LNCaP clone FGC (cell line): ENCODE measurements at places on chromosomes 11 and 22.
A peak's percentile ranks its signal among the peaks of the same experiment; 100 is the strongest.

GRCh38 chr22:19117111-19117512 lies 5.1 kb downstream of the DGCR2 start:
- no peak for DNase-seq

GRCh38 chr22:24434471-24435322 lies 7.3 kb downstream of the ADORA2A start:
- no peak for DNase-seq

- no peak for DNase-seq
Observed at GRCh38 chr11:4454021-4454420, 4.9 kb downstream of the OR52K2 start.

DNA sequence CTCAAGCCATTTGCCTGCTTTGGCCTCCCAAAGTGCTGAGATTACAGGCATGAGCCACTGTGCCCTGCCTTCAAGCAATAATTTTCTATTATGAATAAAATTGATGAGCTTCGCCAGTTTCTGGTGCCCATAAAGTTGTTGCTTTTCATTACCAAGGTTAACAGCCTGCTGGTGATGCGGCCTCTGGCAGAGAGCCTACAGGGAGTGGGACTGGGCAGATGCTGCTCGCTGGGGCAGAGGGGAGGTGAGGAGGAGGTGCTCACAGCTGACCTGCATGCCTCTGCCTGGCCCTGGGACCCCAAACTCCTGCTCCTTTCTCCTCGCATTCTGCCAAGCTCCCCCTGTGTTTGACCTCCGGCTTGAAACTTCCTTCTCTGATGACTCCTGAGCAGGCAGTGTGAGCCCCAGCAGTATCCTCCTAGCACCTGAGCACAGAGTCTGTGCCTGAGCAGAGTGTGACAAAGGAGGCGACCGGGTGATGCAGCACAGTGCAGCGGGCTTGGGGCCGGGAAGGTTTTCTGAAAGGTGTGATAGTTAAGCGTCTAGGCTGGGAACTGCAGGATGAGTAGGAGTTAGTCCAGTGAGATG lies 56.1 kb upstream of the B3GAT1 start:
- DNase-seq, result no peak

GRCh38 chr11:114162719-114163123 lies 103.2 kb downstream of the ZBTB16 start:
- DNase-seq, result peak; percentile 100

- no peak for DNase-seq
Observed at GRCh38 chr11:70587075-70587389, 188.7 kb downstream of the CTTN start.

DNA sequence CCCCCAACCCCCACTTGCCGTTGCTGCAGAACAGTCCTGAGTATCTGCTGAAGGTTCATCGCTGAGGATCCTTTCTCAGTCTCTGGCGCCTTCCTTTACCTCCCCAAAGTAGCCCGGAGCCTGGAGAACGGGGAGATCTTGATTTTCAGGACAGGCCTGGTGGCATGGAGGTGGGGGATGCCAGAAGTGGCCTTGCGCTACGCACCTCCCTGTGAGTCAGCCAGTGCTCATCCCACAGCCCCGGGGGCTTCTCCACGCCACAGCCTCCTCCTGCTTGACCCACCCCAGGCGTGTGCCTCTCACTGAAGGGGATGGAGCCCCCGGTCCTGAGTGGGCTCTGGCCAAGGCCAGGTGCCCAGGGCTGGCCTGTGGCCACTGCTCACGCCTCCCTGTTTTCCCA lies 339.6 kb downstream of the TBC1D22A start:
- DNase-seq, result no peak

DNA sequence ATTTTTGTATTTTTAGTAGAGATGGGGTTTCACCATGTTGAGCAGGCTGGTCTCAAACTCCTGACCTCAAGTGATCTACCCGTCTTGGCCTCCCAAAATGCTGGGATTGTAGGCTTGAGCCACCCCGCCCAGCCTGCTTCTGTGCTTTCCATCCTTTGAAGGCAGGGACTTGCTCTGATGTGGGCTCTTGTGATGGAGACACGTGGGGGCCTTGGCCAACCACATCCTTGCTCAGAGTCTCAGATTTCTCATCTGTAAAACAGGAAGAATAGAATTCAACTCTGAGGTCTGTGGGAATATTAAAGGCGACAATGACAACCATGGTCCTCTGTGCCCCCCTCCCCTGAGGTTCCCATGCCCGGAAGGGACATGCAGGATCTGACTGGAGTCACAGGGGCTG lies 3.8 kb upstream of the GGA1 start:
- DNase-seq, result no peak

- DNase-seq, result no peak
Observed at GRCh38 chr22:34946339-34946985, 119.5 kb upstream of the ISX start.

DNA sequence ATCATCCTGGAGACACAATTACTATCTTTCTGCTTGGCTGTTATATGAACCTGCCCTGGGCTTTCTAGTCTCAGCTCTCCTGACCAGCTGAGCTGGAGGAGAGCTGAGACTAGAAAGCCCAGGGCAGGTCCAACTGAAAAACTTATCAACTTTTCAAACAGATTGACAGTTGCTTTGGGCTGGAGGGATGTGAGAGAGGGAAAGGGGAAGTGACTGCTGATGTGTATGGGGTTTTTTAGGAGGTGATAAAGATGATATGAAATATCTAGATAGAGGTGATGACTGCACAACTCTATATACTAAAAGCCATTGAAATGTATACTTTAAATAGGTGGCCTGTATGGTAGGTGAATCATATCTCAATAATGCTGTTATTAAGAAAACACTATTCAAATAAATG lies 60.2 kb upstream of the CHRM4 start:
- no peak for DNase-seq

DNA sequence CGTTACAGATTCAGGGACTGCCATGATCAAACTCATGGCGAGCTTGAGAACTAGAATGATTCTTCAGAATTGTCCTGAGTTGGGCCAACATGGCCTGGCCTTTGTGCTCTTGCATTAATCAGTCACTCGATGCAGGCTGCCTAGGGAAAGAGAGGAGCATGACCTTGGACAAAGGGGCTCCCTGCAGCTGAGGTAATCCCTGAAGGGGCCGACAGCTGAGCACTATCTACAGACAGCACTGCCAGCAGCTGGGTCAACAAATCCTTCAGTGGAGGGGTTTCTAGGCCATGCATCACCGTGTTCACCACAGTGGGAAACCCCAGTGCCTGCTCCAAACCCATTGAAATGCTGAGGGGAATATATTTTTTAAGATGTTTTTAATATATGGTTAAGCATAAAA lies 159.5 kb upstream of the POU2AF2 start:
- no peak for DNase-seq
